ENCODE measurements at places on chromosomes 2 and 18.

DNA sequence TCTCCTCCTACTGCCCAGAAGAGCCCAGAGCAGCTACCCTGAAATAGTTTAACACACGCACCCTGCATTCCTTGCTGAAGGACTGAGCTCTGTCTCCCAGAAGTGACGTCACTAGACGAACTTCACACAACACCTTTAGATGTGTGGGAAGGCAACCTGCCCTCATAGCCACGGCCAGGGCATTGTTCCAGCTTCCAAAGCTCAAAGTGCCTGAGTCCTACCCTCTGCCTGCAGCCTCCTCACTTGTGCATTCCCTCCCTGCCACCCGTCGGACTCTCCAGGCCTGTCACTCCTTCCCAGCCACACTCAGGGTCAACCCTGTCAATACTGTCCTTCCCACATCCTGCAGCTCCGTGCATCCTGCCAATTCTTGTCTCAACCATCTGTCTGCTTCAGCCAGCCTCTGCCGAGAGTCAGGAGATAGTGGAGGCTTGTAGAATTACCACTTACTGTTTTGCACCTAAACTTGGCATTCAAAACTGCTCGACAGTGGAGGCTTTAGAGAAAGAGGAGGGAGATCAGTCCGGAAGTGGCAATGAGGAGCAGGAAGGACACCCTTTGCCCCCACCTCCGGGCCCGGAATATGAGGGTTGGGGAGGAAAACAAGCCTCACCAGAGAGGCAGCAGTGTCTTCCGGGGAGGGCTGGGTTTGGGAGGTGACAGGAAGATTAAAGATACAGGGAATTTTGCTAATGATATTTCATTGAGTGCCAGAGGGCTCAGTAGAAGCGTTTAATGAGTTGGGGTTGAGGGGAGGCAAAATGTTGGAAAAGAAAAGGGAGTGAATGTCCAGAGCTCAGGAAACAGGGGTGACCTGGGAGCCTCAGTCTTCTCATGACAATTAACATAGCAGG lies 72.3 kb upstream of the ATG16L1 start:
- DNase-seq: no peak

DNA sequence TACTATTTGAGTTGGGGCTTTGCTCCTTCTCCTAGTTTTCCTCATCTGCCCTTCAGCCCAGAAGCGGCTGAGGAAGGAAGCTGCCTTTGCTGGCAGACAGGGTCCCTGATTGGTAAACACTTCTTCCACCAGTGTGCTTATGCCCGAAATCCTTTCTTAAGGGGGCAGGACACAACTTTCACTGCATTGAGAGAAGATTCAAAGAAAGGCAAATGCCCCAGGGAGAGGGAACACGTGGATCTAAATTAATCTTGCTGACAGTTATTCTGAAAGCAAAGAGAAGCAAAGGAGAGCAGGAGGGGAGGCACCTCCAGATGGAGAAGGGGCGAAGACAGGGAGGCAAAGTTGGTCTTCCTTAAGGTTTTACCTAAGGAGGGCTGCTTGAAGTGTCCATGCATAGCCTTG lies 92.1 kb upstream of the EFEMP1 start:
- DNase-seq: no peak

- DNase-seq: no peak
These were observed 164.2 kb upstream of the FSHR start for GRCh38 chr2:49318531-49318930.

- DNase-seq: no peak
These were observed 21.9 kb downstream of the PELI1 start for GRCh38 chr2:64122358-64122757.

DNA sequence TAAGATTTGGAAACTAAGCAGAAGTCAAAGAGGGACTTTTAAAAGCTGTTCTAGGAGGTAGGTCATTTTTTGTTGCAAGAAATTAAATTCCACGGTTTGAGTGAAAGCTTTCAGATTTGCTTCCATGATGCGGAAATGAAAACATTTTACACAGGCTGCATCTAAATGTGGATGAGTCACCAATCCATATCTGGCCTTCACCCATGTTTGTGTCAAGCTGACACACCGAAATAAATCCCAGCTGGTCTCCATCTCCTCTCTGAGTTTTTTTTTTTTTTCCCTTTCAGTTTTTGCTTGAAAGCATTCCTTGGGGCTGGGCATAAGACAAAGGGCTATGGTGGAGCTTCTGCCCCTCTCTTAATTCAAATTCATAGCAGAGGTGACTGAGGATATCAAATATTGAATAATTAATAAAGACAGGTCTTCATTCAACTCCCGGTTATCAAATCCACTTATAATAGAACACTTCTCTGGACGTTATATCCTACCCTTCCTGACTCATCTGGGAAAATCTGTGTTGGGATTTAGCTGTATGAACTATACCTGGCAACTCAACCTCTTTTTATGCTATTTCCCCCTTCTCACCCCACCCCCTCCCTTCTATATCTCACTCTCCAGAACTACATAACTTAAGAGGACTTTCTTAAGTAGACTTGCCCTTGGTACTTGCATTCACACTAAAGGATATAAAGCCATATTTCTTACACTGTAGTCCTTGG lies 558.3 kb upstream of the GCFC2 start:
- DNase-seq: no peak

DNA sequence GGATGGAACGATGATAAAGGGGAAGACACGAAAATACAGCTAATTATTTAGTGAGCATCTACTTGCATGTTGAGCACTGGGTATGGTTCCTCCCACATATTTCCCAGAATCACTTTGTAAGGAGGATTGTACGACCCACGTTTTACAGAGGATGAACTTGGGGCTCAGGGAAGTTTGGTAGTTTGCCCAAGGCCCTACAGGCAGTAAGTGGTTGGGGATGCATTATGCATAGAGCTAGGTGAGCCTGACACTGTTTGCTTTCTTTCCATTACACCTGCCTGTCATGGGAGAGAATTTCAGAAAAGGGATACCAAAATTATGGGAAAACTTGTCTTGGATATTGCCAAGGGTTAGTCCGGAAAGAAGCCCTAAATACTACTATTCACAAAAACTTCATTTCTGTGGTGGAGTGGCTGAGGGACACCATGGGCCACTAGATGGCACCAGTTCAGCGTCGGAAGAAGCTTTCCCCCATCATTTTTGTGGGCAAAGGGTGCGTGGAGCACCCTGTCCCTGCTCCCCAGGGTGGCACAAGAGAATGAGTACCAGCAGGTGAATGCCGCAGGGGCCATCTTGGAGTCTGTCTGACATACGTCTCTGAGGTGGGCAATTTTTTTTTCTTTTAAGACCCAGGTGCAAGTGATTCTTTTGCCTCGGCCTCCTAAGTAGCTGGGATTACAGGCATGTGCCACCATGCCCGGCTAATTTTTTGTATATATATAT lies 23.5 kb upstream of the C18orf32 start:
- no peak for DNase-seq

DNA sequence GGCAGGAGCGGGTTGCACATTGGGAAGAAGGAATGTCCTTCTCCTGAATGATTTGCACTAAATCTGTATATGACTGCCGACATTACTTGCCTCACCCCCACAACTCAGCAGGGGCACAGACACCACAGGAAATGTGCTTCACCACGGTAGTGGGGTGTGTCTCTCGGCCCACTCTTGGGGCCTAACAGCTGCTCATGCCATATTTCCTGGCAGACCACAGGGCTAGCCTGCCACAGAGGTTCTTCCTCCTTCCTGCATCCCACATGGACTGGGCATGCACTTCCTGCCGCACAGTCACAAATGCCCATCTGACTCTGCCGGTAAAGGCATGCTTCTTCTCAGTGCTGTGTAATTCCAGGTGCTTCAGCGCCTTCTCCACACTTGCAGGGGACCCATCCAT lies 10.3 kb upstream of the PAPOLG start:
- DNase-seq: no peak

- no peak for DNase-seq
These were observed 331.0 kb downstream of the METTL4 start for GRCh38 chr18:2240311-2240705.
